ENCODE measurements at places on chromosomes 6 and 20.

GRCh38 chr6:22614547-22614946 lies 45.2 kb downstream of the HDGFL1 start:
- DNase-seq, result no peak

GRCh38 chr6:13292774-13293173 lies 35.6 kb downstream of the TBC1D7 start:
- no peak for DNase-seq

GRCh38 chr6:6863970-6864639 lies 243.7 kb upstream of the RREB1 start:
- no peak for DNase-seq

DNA sequence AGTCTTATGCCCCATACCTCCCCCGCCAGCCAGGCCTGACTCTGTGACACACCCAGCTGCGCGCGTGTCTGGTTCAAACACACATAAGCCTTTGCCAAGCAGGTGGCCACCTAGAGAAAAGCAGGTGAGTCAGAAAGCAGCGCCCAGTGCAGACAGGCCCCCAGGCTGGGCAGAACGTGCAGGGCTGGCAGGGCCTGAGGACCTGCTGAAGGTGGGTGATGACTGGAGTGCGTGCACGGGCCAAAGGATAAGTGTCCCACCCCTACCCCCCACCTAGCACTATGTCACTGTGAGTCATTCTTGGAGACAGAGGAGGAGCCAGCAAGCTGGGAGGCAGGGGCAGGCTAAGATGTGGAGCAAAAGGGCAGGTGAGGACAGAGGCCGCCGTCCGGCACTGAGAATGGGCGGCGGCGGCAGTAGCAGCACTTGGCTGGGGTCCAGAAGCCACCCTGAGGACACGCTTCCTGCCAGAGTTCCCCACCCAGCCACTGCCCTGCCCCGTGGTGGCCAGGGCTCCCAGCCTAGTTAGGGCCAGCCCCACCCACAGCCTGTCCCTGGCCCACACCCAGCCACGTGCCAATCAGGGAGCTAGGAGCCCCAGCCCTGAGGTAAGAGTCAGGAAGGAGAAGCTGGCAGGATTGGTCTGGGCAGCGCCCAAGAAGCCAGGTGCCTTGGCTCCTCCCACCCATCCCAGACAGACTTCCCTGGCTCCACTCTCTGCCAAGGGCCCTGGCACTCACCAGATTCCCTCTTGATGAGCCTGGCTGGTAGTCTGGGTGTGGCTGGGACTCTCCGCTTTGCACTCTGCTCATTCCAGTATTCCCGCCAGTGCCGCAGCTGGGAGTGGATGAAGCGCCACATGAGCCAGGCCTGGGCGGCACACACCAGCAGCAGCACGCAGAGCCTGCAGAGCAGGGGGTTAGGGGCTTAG lies 72.7 kb downstream of the TRAM2 start:
- DNase-seq, result peak; percentile 55

- no peak for DNase-seq
These were observed 8.0 kb downstream of the TNFAIP3 start for GRCh38 chr6:137875058-137875520.

- no peak for DNase-seq
These were observed 52.6 kb upstream of the SYNJ2 start for GRCh38 chr6:157929076-157929475.

GRCh38 chr6:13355999-13356785 lies 27.9 kb upstream of the TBC1D7 start:
- DNase-seq, result no peak

DNA sequence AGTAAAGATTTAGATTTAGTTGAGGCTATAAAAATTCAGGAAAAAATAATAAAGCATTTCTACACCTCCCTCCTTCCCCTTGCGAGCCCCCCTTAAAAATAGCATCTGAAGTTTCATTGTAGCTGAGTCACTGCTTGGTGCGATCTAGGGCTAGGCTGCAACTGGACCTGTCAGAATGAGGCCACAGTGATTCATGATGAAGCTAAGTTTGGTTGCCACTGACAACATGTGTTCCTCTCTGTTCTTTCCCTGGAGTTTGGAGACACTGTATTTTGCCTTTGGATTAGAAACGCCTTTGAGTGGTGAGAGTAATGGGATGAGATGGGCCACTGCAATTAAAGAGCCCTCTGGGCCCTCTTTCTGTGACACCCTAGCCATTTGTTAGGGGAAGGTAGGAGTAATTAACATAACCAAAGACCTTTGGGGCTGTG lies 334.1 kb downstream of the NRN1 start:
- no peak for DNase-seq

- DNase-seq, result no peak
These were observed 79.0 kb downstream of the SAMD3 start for GRCh38 chr6:130143709-130144108.

DNA sequence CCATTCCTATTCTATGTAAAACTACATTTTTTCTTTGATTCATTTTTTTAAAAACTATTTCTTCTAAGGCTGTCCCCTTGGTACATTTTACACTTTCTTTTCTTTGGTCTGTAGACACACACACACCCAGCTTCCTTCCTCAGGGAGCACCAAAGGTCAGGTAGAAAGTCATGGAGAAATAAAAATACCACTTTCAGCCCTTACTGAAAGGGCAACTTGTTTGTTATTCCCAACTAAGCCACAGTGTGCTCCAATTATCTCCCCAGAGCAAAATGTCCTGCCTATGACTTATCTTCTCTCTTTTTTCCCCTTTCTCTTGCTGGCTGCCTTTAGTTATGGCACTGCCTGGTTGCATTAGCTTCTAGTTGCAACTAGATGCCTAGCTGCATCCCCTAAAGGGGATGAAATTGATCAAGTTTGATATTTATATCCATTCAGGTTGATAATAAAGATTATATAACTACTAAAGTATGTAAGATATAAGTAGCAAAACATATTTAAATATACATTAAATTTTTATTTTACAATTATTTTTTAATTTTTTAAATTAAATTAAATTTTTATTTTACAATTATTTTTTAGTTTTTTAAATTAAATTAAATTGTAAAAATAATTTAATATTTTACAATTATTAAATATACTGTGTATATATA lies 21.6 kb upstream of the LRRC1 start:
- DNase-seq, result no peak
